ENCODE measurements at places on chromosomes 1 and 21.

GRCh38 chr1:173733912-173734311 lies 19.1 kb downstream of the KLHL20 start:
- no peak for DNase-seq

DNA sequence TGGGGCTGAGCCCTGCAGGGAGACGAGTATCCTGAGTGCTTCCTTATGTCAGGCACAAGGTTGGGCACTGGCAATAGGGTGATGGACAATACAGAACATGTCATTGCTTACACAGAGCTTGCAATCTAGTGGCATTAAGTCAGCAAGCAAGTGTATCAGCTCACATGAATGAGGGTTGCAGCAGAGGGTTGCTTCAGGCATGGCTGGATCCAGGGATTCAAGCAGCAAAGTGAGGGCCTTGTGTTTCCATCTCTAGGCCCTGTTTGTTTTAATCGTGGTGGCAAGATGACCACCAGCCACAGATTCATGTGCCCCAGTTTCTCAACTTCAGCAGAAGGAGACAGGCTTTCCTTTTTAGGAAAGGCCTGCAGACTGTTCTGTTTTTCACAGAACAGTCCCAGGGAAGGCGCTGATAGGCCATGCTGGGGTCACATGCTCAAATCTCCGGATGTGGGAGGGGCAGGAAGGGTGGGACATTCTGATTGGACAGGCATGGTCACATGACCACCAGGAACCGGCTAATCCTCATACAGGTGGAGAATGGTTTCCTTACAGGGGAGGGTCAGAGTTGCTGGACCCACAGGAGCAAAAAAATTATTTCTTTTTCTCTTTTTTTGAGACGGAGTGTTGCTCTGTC lies 14.4 kb downstream of the PLOD1 start:
- DNase-seq = no peak

- no peak for DNase-seq
These were observed 317 bp downstream of the SPAG17 start for GRCh38 chr1:118184739-118185083.

DNA sequence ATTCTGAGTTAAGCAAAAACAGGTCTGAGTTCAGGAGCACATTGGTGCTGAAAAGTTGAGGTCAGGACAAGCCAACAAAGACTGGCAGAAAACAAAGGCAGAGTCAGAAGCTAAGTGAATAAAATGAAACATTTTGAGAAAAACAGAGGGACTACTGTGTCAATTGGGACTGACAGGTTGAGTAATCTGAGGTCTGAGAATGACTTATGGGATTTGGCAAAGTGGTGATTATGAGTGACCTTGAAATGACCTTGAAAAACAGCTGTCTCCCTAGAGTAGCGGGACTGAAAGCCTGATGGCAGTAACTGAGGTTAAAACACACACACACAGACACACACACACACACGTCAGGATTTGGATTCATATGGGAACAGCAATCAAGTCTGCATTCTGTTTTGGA lies 8.8 kb upstream of the COG2 start:
- no peak for DNase-seq

GRCh38 chr21:41678016-41678923 lies 88.6 kb downstream of the RIPK4 start:
- no peak for DNase-seq

DNA sequence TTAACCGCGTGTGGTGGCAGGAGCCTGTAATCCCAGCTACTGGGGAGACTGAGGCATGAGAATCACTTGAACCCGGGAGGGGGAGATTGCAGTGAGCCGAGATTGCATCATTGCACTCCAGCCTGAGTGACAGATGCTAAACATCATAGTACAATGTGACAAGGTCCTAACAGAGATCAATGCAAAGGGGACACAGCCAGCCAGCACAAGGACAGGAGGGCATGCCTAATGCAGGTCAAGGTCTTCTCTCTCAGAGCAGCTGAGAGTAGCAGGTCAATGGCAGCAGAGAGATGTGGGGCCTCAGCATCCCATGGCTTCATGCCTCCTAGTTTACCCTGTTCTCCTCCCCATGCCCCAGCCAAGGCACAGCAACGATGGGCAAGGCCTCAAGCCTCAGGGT lies 3.0 kb upstream of the SMIM11 start:
- no peak for DNase-seq

DNA sequence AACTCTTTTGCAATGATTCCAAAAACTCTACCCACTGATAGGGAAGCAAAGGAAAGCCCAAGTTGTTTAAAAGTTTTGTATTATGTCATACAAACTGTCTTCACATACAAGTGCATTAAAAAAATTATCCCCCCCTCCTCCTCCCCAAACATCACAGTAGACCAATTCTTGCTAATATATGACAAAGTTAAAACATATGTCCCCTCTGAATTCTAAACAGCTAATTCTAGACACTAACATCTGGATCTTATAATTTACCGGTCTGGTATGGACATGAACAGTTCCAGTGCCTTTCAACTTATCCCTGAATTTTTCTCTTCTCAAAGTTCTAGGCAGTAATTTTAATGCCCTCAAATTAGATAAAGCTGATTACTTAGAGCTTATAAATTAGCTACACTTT lies 13.4 kb downstream of the RIT1 start:
- no peak for DNase-seq

GRCh38 chr21:27464648-27465047 lies 497.8 kb upstream of the ADAMTS5 start:
- DNase-seq = no peak

DNA sequence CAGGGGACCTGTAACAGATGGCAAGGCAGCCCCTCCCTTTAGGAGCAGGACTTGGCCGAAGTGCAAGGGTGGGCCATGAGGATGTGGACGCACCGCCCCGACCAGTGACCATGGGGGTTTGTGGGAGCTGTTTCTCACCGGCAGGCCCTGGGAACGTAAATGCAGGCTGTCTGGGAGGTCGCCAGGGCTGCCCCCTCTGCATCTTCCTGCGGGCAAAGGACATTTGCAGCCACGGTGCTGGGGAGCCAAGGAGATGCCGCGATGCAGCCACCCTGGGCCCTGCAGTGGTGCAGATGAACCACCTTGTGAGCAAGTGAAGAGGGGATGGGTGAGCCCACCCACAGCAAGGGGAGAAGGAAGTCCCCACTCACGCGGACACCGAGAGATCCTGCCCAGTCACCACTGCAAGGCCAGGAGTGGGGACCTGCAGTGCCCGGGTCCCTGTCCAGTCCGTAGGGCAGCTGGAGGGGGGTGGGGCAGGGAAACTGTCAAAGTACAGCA lies 121.1 kb downstream of the SIK1 start:
- no peak for DNase-seq

- no peak for DNase-seq
These were observed 3.9 kb downstream of the SELENBP1 start for GRCh38 chr1:151368393-151369301.

DNA sequence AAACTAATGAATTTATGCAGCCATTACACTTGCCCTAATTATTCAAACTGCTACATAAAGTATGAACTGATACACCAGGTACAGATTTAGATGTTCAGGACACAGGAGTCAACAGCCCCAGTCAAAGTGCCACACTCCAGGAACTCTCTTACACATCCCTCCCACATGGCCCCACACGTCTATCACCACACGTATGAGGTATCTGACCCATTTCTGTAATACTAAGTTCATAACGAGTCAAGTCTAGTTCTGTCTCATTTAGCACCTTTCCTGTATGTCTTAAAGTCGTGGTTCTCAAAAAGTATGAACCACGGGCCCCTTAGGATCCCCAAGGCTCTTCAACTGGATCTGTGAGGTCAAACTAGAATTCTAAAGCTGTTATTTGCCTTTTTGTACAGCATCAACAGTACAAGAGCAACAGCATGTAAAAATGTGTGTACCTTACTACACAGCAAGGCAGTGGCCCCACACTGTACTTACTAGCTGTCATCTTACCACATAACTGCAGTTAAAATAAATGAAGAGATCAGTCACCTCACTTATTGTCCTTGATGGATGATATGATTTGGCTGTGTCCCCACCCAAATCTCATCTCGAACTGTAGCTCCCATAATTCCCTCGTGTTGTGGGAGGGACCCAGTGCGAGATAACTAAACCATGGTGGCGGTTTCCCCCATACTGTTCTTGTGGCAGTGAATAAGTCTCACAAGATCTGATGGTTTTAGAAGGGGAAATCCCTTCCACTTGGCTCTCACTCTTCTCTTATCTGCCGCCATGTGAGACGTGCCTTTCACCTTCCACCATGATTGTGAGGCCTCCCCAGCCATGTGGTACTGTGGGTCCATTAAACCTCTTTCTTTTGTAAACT lies 42.6 kb downstream of the SIPA1L2 start:
- no peak for DNase-seq

- no peak for DNase-seq
These were observed 32.8 kb upstream of the IL19 start for GRCh38 chr1:206737729-206738201.

DNA sequence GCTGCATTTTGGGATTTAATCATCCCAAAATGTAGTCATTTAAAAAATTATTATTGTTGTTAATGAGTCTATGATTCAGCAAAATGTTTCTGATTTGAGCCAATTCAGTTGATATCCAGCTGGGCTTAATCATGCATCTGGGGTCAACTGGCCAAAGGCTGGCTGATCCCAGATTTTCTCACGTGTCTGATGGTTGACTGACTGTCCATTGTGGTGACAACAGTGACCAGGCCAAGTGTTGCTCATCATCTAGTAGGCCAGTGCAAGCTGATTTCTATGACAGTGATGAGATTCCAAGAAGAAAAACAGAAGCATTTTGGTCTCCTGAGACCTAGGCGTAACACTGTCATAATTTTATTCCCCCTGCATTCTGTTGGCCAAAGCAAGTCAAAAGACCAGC lies 80.1 kb upstream of the ZC3H11B start:
- DNase-seq = no peak

- DNase-seq = no peak
These were observed 160.1 kb upstream of the TMEM51 start for GRCh38 chr1:14993414-14993813.

DNA sequence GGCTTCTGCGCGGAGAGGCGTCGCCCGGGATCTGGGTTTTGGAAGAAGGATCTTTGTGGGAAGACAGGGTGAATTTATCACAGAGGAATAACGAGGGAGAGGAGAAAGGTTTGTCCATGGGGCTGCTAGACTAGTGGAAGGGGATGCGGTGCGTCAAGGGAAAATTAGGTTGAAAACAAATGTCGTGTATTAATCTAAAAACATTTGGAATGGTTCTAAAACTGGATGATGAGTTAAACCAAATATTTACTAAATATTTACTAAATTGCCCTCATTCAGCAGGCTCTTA lies 647 bp downstream of the RO60 start:
- no peak for DNase-seq

GRCh38 chr1:81430955-81431623 lies 369.6 kb upstream of the ADGRL2 start:
- no peak for DNase-seq

DNA sequence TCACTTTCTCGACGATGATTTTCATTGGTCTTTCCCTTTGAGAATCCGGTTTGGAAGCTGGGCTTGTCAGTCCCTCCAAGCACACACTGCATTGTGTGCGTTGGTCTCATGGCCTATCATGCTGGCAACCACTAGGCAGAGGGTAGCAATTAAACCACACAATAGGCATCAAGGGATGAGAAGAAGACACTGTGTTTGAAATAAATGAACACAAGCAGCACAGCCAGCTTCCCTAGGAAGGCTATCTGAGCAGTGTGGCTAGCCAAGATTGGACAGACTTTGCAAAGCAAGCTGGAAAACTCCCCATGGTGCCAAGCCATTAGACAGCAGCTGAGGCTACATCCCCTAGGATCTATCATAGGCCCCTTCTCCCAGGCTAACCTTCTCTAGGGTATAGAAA lies 288.7 kb downstream of the NUF2 start:
- DNase-seq = no peak

GRCh38 chr1:214019499-214019898 lies 31.7 kb downstream of the PROX1 start:
- DNase-seq = no peak

DNA sequence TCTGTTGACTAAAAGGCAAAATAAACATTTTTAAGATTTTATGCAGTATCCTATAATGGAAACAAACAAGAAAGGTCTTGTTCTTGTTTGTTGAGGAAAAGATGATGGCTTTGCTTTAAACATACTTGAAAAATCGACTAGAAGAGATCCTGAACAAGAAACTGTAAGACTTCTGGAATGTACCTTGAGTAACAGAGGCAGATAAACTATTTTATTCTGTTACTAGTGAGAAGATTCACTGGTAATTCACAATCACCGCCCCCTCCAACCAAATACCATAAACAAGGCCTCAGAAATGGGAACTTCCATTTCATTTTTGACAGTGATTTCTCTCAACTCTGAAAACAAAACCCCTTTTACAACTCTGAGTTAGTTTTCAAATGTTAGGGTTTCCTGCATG lies 18.1 kb downstream of the TSEN15 start:
- DNase-seq = no peak

- DNase-seq = no peak
These were observed 6.3 kb upstream of the KYAT3 start for GRCh38 chr1:88998716-88999115.
